ENCODE measurements at places on chromosomes 11 and 22. TPM values are rescaled to one million over a fixed set of nuclear protein-coding genes. Genes with fewer than 3 reads are reported as not detected.

The C11orf16 gene
- not detected for total RNA-seq

DNA sequence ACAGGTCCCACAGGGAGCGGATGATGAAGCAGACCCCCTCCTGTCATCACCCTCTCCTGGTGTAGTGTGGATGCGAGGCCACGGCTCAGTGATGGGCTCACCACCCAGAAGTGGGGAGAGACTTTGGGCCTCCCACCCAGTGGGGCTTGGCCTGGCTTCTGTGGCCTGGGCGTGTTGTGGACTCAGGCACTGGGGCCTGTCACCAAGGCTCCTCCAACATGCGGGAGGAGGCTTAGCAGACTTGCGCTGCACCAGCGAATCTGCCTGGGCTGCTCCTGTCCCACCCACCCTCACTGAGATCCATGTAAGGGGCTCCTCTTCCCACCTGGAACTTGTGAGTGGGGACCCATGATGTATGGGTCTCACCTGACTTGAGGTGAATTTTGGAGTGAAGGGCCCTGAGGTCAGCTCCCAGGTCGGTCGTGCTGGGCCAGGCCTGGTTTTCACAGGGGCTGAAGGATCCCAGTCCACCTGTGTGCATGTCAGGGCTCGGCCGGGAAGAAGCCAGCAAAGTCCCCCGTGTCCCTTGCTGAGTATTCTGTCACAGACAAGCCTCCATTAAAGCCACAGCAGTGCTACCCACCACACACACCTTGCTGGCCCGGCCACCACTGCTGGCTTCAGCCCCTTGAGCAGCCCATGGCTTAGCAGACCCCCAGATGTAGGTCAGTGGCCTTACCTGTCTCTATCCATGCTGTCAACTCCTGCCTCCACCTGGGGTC is 4.2 kb downstream of the THAP7 start:
- no peak for DNase-seq

The POTEH gene
- total RNA-seq: not detected

The OR52N4 gene
- not detected for total RNA-seq

GRCh38 chr11:46593550-46594373 is at the start of gene AMBRA1:
Gene AMBRA1 (minus strand): TSS chr11:46594023. CDS start chr11:46548380, 45,643 bp downstream.
- DNase-seq: peak; percentile 88

- DNase-seq: no peak
Measured at GRCh38 chr11:20790622-20791021, 121.2 kb downstream of the NELL1 start.

The MYOD1 gene
- total RNA-seq: not detected

DNA sequence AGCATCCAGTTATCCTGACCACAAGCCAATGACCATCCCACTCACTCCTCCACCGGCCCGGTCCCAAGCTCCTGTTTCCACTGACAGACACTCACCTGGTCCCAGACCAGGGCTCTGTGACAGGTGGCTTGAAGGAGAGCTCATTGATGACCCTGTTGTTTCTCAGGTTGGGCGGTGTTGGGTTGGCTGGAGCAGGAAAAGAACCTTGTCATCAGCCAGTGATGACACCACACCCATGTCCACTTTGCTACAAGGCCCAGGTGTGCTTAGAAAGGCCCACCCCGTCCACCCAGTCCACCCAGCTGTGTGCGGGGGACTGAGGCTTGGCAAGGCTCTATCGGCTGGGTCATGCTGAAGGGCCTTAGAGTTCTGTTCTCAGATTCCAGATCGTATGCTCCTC is 42.9 kb downstream of the GAB4 start:
- no peak for DNase-seq

- no peak for DNase-seq
Measured at GRCh38 chr11:44267750-44268613, 42.0 kb downstream of the ALX4 start.

The PHRF1 gene
- 45.5 TPM for total RNA-seq

The TP53AIP1 gene
- 0.15 TPM for total RNA-seq

DNA sequence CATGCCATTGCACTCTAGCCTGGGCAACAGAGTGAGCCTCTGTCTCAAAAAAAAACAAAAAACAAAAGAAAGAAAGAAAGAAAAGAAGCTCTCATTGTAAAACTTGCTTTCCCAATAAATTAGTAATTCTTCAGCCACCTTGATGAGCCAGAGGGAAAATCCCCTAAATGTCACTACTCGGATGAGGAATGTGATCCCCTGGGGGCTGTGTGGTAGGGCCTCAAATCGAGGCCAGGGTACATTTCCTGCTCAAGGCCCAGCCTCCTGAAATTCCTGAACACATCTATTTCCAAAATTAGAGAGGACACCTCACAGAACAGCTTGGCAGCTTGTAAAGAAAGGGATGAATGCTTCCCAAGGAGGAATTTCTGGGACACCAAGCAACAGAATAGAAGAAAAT is 147.1 kb upstream of the SESN3 start:
- no peak for DNase-seq

DNA sequence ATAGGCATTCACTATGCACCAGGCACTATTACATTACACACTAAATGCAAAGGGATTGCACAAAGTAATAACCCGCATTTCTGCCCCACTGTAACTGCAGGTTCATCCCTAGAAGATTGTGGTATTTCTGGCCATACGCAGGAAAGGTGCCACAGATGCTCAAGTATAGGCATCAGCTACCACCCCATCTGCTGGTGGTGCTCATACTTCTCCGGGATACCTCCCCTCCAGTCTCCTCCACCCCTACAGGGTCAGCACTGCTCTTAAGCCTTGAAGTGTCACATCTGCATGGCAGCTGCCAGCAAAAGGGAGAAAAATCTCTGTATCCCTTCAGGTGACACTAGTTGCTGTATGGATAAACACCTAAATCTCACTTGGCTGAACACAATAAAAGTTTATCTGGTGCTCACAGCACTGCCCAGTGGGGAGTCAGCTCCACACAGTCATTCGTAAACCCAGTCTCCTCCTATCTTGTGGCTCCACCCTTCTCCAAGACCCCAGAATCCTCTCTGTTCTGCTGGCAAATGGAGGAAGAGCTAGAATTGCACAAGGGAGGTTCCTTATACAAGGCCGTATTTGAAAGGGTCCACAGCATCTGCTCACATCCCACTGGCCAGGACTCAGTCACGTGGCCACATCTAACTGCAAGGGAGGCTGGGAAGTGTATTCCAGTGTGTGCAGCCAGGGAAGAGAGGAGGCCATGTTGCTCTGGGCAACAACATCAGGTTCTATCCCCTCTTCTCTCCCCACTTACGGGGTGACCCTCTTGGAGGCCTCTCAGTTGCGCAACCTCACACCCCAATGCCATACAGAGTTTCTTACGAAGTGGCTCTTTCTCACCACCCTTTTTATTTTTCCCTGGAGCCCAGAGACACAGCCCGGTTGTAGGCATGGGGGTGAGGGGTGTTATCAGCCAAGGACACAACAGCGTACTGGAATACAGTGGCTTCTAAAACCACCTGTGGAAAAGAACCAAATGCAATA is 114.7 kb downstream of the BUD13 start:
- DNase-seq: no peak

The NKAPD1 gene
- total RNA-seq: 19.4 TPM

The NPTXR gene
- 12.8 TPM for total RNA-seq

The ACCS gene
- 13.2 TPM for total RNA-seq
